Naive thymus-derived CD8-positive, alpha-beta T cell (primary cell): ENCODE measurements at places on chromosomes 11 and 22.

DNA sequence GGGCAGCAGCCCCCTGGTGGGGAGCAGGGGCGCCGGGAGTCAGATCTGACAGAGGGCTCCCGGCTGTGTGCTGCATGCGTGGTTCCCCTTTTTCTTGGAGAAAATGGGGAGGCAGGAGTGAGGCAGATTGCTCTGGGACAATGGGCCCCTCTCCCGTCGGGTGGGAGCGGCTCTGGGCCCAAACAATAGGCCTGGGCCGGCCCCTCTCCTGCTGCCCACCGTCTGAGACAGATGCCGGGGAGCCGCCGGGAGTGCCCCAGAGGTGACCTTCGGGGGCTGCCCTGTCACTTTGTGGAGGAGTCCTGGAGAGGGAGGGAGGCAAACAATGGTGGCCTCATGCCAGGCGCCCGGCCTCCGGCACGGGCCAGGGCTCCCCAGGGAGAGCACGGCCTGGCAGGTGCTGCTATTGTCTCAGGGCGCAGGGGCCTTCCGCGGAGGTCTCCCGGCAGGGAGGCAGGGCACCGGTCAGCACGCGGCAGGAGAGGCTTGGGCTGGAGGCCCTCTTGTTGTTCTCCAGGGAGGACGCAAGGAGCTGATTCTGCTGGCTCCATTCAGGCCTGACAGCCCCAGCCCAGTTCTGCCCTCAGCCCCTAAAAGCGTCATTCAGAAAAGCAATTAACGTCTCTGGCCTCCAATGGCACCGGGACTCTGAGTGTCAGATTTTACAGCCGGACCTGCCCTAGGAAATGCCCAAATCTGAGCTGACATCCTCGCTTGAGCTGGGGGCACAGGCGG lies 44.8 kb downstream of the SMIM38 start:
- no peak for DNase-seq

- no peak for DNase-seq
Measured at GRCh38 chr11:46850829-46851380, 4.8 kb upstream of the CKAP5 start.

DNA sequence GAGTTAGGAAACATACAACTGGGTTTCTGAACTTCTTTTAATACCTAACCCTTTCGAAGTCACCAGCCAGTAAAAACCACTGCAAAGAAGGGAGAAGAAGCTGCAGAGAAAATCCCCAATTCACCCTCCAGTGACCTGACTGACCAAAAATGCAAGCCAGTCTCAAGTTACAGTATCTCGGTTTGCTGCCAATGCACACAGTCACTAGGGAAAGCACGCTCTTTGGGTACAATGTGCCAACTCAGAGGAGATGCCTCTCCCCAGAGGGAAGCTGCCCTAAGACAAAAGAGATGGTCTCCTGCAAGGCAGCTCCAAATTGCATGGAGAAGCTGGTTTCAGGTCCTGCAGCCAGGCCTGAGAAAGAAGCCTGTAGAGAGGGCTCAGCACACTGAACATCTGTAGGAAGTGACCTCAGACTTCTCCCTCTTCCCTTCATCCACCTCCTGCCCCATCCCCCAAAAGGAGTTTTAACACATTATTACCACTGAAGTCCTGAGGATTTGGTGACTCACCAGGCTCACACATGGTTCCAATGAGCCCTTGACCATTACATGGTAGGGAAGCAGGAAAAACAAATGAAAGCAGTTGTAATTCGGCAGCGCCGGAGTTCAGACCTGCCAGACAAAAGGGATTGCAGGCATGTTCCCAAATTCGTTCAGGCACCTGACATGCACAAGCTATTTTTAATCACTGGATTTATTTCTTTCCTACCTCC lies 90.1 kb downstream of the ETS1 start:
- no peak for DNase-seq

GRCh38 chr22:48065892-48066291 lies 1303.4 kb downstream of the TBC1D22A start:
- DNase-seq: no peak

GRCh38 chr11:93512073-93512475 lies 31.1 kb downstream of the SMCO4 start:
- no peak for DNase-seq

DNA sequence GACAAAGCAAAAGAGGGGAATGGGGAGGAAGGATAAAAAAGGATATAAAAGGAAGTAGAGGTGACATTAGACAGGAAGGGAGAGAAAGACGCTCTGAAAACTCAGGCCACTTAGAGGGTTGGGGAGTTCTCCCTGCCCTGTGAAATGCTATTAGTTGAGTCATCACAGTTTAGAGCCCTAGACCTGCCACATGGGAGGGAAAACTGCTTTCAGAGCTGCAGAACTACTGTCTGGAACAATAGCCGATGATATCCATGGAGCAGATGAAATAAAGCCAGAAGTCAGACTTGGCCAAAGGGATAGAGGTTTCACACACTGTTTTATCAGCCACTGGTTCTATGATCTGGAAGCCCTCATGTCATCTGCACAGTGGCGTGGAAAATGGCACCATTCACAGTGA lies 157.9 kb downstream of the NCAM1 start:
- no peak for DNase-seq

DNA sequence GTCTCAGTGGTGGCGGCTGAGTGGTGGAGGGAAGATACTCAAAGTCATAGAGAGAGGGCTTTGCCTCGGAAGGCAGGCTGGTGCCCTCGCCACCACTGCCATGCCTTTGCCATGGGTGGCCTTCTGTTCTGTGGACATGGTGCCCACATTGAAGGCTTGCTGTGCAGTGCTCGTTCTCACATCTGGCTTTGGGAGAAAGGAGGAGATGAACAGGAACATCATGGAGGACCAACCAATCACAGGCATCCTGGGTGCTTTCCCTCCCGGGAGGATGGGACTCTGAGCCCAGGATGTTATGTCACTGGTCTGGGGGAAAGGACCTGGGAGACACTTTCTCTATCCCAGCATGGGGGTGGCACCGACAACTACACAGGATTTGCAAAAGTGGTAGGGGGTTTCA lies 82.3 kb upstream of the NARS2 start:
- no peak for DNase-seq

DNA sequence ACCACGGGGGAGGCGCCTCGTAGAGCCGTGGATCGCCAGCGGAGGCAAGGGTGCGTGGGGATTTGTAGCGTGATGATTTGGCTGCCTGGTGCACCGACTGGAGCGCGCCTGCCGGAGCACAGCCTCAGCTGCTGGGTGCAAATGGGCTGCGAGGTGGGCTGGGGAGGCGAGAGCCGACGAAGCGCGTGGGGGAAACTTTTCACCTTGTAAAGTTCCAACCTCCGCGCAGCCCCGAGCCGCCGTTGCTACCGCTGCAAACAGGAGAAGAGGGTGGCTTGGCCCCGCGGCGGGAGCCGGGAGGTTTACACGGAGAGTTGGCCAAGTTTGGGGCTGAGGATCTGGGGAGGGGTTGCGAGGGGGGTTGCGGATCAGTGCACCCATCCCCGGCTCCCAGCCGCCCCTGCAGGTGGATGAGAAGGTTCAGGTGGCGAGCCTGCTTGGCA lies 528 bp downstream of the FAT3 start:
- no peak for DNase-seq

DNA sequence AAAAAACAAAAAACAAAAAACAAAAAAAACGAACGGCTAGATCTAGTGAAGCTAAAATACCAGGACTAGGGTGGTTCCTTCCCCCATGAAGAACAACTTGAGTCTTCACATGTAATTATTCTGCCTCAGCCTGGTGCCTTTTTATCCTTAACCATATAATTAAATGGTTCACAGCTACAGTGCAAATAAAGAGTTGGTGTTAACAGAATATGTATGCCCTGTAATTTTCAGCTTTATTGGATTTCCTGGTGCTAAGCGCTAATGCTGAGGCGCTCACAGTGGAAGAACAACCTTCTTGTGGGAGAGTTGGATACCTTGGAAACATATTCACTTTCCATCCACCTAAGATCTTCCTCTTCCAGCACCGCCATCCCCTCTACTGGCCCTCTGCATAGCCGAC lies 158.5 kb upstream of the SORL1-AS1 start:
- no peak for DNase-seq

DNA sequence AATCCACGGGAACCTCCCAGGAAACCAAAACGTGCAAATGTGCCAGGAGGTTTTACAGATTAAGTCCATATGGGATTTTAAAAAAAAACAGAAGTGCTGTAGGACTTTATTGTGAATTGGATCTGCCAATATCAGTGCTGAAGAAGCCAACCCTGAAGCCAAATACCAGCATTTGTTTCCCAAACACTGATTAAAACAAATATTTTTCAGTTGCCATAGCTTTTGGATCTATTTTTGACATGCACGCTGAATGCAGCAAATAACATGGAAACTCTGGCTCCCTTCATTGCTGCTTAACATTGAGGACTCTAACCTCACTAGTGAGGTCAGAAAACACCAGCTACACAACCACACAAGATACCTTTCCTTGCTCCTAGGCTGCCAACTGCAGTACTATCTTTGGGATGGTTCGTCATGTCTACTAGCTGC lies 28.4 kb upstream of the SIK2 start:
- no peak for DNase-seq

- no peak for DNase-seq
Measured at GRCh38 chr11:105100981-105101630, 38.5 kb downstream of the CARD18 start.

DNA sequence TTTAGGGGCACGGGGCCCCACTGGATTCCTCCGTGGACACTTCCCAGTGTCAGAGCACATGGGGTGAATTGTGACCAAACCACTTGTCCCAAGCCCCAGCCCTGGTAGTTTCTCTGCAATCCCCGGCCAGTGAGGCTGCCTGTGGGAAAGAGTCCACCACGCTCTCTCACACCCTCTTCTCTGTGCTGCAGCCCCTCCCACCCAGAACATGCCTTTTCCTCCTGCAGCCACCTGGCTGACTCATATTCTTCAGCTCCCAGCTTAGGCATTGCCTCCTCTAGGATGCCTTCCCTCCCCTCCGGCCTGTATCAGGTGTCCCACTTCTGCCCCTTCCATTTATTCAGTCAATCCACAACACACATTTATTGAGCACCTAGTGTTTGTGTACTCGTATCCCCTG lies 5.4 kb upstream of the RPS6KB2 start:
- DNase-seq: no peak

GRCh38 chr22:26597026-26597425 lies 7.1 kb upstream of the TPST2 start:
- DNase-seq: no peak

- no peak for DNase-seq
Measured at GRCh38 chr11:77259641-77260040, 41.8 kb downstream of the GDPD4 start.
